CD4-positive, alpha-beta T cell treated with Interleukin-4 for 4 hours (primary cell): ENCODE measurements at places on chromosomes 2 and 18.

- no peak for DNase-seq
These were observed 14.6 kb upstream of the DYNC2LI1 start for GRCh38 chr2:43759195-43759594.

GRCh38 chr18:28176948-28177827, at the start of gene CDH2:
Gene CDH2 (minus strand): TSS chr18:28177130. CDS start chr18:28177022, 108 bp downstream.
- no peak for DNase-seq

GRCh38 chr2:13578547-13578946, 861.8 kb downstream of the TRIB2 start:
- DNase-seq: no peak

GRCh38 chr2:132581991-132582738, 87.8 kb downstream of the LYPD1 start:
- no peak for DNase-seq

GRCh38 chr2:154195644-154196195, 324.0 kb downstream of the GALNT13 start:
- no peak for DNase-seq

DNA sequence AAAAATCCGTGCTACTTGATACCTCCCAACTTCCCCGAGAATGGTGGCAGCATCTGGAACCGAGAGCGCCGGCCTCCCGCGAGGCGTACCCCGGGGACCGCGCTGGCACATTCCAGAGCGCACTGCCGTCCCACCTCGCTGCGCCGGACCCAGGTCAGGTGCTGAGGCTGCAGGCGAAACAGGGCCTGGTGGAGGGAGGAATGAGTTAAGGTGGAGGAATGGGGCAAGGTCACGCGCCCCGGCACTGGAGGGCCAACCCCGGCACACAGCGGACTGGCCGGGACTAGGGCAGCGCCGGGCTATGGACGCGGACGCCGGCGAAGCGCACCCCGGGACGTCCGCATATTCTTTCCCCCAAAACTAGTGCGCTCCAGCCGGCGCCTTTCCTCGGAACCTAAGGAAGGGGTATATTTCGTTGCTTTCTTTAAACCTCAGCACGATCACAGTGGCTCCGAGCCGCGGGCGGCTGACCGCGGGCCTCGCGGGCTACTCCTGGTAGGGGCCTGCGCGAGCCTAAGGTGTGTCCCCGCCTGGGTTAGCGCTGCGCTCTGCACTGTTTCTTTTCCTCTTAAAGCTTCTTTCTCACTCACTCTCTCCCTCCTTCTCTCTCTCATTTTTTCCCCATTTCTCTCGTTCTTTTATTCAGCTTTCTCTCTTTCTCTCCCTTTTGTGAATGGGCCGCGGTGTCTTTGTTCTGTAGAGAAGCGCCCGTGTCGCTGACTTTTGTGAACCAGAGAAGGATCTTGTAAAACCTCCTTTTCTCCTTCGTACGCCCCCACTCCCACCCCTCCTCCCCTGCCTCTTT, 2.1 kb upstream of the OTX1 start:
- no peak for DNase-seq

DNA sequence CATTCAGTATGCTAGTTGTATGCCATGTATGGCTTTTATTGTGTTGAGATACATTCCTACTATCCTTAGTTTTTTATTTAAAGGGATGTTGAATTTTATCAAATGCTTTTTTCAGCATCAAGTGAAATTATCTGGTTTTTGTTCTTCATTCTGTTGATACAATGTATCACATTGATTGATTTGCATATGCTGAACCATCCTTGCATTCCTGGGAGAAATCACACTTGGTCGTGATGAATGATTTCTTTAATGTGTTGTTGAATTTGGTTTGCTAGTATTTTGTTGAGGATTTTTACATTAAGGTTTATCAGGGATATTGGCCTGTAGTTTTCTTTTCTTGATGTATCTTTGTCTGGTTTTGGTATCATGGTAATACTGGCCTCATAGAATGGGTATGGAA, 49.7 kb downstream of the CD28 start:
- no peak for DNase-seq

- DNase-seq: no peak
These were observed 63.6 kb downstream of the SPOPL start for GRCh38 chr2:138565230-138565598.
